CD4-positive, alpha-beta T cell (primary cell): ENCODE measurements at places on chromosomes 7 and 10.

DNA sequence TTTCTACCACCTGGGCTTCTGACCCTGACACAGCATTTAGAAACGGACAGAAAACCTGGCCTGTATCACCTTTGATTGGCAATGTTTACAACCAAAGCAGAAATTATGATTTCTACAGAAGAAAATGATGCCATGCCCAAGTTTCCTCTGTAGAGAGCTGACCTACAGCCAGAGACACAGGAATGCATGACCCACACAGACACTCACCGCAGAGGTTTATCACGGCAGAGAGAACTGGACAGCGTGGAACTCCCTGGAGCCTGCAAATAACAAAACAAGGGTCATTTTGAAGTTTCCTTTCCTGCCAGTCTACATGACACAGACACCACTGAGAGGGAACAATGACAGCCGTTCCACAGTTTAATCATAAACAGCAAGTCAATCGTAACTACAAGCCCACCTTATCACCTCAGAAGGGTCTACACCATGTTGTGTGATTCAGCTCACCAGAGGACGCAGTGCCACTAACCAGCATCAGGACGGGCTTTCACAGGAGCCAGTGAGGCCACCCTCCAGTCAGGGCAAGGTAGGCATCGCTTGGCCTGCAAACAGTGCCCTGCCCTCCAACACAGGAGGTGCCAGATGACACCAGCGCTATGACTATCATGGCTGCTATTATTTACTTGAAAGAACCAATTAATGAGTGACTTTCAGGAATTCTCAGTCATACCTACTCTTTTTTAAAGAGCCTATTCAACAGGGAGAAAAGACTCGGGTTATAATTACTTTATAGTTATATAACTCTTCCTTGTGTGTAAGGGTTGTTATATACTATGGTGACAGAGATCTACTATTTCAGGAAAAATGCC, 139.9 kb downstream of the TNS3 start:
- DNase-seq, result no peak

DNA sequence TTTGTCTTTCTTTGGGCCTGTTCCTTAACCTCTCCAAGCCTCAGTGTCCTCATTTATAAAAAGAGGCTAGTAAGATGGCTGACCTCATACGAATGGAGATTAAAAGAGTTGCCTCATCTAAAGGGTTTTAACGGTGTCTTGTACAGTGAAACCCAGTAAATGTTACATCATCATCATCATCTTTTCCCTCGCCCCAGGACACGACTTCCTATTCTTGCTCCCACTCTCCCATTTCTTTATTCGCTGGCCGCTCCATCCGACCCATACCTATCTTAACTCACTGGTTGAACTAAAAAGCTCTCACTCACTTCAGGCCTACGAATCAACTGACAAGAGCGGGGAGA, 554 bp downstream of the FRA10AC1 start:
- DNase-seq, result no peak

DNA sequence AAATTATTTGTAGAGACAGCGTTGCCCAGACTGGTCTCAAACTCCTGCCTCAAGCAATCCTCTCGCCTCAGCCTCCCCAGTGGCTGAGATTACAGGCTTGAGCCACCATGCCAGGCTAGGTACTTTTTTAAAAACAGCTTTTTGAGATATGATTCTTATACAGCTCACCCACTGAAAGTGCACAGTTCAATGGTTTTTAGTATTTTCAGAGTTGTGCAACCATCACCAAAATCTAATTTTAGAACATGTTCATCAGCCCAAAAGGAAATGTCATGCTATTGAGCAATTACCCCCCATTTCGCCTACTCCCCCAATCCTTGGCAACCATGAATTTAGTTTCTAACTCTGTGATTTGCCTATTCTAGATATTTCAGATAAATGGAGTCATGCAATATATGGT, 73.7 kb downstream of the EVX1 start:
- no peak for DNase-seq

DNA sequence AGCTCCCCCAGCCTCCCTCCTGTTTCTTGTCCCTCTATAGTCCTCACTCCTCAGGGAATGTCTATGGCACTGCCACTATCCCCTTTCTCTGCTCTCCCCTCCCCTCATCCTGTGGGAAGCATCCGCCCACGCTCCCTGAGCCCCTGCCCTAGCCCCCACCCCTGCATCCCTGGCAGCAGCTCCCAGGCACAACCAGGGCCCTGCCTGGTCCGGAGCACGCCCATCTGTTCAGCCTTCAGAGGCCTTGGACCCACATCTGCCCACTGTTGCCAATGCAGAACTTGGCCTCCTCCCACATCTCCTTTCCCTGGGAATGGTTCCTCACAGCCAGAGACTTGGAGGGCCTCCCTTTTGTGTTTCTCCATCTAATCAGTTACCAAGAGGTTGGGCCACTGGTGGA, 20.4 kb upstream of the TBRG4 start:
- DNase-seq, result no peak

- DNase-seq, result no peak
Observed at GRCh38 chr10:118462401-118462800, 120.3 kb upstream of the FAM204A start.

GRCh38 chr10:84938117-84938905, 609.9 kb downstream of the CCSER2 start:
- no peak for DNase-seq

GRCh38 chr7:117231047-117231359, 91.9 kb downstream of the WNT2 start:
- no peak for DNase-seq

DNA sequence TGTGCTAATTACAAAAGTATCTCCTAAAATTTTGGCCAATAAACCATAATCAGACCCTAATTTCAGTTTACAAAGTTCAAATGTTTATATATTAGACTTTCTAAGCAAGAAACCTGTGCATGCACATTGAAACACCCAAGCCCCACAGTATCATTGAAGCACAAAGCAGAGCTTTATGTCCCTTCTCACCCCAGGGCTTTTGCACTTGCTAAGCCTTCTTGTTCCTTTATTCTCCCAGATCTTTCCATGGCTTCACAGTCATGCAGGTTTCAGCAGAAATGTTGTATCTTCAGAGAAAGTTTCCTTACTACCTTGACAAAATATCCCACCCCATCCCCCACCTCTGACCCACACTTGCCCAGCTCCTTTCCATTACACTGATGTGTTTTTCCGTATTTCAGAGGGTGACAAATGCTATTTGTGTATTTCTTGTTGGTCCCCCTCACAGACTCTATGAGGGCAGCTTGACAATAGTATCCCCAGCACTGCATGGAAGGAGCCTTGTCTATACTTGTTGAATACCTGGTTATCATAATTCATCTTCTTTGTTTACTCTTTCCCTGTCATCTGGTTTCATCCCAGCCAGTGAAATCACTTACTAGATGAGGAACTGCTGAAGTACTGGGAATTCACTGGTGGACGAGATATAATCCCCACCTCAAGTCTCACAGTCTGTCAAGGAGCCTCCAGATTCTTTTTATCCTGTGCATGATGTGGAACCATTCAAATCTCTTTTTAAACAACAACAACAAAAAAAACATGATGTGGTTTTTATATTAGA, 24.0 kb upstream of the PCGF5 start:
- DNase-seq, result no peak

DNA sequence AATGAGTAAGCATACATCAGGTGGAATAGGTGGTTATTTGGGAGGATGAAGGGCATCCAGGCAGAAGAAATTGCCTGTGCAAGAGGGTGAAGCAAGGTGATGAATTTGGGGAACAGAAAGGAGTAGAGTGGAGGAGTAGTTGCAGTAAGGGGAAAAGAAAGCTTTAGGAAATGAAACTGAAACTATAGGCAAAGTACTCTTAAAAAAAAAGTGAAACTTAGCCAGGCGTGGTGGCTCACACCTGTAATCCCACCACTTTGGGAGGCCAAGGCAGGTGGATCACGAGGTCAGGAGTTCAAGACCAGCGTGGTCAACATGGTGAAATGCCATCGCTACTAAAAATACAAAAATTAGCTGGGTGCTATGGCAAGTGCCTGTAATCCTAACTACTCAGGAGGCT, 17.6 kb downstream of the NUP205 start:
- no peak for DNase-seq

DNA sequence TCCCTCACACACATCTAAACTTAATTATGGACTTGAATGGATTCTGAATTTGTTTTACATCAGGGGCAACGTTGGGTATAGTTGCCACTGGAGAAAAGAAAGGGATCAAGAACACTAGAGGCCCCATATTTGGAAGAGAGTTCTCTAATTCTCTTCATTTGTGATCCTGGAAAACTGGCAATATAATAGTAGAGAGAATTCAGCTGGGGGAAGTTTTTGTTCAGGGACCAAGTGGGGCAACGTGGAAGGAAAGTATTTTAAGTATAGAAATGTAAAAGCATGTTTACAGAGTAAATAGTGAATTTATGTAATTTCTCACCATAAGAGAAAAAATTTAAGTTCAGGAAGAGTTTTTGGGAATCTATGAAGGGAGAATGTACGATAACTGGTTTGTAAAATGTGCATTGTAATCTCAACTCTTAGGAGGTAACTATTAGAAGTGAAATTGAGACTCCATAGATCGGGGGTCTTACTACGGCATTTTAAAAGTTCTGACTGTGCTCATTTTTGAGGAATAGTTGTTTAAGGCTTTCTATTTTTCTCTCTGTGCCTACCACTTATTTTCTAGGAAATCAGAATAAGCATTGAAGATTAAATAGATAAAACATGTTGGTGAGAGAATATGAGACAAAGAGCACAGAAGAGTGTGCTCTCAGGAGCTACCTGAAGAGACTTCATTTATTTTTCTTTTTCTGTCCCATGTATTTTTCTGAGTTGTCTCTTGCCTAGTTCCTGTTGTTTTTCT, 3.4 kb downstream of the SDHAF3 start:
- no peak for DNase-seq

GRCh38 chr10:80170641-80171040, 34.7 kb downstream of the ANXA11 start:
- no peak for DNase-seq

- no peak for DNase-seq
Observed at GRCh38 chr10:119263951-119264617, 56.7 kb downstream of the GRK5 start.

DNA sequence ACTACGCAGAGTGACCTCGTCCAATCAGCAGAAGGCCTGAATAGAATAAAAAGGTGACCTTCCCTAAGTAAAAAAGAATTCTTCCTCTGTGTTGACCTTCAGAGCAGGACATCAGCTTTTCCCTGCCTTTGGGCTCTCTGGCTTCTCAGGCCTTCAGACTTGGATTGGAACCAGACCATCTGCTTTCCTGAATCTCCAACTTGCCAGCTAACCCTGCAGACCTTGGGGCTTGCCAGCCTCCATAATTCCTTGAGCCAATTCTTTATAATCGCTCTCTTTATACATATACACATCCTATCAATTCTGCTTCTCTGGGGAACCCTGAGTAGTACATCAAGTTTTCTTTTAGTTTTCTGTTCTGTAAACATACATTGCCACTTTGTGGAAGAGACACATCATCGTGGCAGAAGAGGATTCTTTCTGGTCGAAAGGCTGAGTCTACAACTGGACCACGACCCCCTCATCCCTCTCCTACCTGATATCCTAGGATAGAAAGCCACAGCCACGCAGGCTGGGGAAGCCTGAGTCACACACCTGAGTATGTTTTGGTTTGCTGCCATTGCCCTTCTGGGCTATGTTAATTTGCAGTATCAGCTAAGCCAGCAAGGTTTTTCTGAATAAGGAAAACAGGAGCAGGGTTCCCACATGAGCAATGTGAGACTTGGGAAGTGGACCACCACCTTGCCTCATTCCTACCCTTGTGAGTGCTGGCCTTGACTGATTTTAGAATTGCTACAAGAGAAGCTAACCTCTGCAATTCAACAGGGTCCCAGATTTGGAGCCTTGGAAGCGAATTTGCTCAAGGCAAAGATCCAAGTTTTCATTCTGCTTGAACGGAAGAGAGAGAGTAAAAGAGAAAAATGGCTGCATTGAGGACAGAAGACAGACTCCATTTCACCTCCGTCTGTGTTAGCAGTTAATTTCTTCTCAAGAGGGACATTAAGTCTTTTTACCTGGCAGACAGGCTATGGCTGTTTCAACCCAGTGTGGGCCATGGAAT, 445.2 kb upstream of the FZD8 start:
- DNase-seq, result no peak

GRCh38 chr7:150405584-150406311, 26.6 kb downstream of the ZNF775 start:
- peak; percentile 23 for DNase-seq

DNA sequence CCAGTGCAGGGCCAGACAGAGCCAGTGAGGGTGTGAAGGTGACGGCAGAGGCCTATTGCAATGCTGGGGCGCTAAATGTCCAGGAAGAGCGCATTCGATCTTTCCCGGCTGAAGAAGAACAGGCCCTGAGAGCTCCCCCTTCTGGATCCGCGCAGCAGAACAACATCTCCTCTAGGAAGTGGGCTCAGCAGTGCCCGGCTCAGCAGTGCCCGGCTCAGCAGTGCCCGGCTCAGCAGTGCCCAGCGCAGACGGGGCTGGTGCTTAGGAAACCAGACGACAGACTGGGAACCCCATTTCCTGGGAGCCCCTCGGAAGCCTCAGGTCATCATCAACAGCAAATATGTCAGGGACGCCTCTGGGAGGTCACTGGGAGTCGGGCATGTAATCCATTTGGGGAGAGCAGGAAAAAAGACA, 4.7 kb upstream of the NOS3 start:
- peak; percentile 63 for DNase-seq

DNA sequence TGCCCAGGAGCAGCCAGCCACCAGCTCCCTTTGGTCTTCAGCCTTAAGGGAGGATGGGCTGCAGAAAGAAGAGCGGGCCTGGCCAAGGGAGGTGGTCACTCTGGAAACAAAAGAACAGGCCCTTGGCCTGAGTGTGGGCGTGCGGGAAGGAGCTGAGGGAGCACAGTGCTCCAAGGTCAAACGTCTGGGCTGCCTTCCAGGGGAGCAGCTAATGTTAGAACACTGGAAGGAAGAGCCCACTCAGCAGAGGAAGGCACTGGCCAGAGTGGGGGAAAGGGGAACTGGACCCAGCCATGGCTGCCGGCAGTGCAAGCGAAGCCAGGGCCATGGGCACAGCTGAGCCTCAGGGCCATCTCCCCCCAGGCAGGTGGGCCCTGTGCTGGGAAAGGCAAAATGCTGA, 42.7 kb downstream of the FAM53B start:
- DNase-seq, result no peak

- DNase-seq, result no peak
Observed at GRCh38 chr7:149046416-149046815, 18.1 kb upstream of the PDIA4 start.

GRCh38 chr7:11328309-11328708, 354.6 kb downstream of the PHF14 start:
- no peak for DNase-seq

GRCh38 chr7:11436316-11436715, 395.7 kb downstream of the THSD7A start:
- DNase-seq, result no peak
